ENCODE measurements at places on chromosomes 7 and 10.

DNA sequence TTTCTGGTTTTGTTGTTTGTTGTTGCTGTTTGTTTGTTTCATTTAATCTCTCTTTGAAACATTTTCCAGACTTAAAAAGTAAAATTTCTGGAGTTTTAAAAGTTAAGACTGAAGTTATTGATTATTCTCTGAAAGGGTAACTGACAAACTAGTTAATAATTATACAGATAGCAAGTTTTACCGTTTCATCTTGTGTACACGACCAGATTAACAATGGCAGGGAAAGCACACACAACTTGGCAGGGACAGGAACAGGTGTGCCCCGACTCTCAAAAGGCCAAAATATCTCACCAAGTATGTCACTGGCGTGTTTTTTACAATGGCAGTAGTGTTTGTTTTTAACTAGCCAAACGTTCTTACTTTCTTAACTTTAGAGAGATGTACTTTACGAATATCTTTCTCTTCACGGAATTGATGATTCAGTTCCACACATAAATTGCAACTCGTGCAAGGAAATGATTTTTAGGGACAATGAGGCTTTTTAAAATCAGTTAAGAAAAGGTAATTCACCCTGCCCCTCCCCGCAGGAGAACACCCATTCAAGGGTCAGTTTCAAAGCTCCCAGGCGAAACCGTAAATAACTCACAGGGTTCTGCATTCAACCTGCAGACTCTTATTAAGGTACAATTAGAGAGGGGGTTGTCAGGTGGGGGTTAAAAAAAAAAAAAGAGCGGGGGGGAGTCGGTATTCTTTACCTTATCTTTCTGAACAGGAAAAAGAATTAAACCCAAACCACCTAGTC is 3.5 kb downstream of the CTBP2 start:
- DNase-seq = no peak

GRCh38 chr7:91265693-91266066 is 1.4 kb downstream of the FZD1 start:
- DNase-seq = no peak

- peak; percentile 10 for DNase-seq
Measured at GRCh38 chr7:106421181-106421762, 136.5 kb upstream of the NAMPT start.

DNA sequence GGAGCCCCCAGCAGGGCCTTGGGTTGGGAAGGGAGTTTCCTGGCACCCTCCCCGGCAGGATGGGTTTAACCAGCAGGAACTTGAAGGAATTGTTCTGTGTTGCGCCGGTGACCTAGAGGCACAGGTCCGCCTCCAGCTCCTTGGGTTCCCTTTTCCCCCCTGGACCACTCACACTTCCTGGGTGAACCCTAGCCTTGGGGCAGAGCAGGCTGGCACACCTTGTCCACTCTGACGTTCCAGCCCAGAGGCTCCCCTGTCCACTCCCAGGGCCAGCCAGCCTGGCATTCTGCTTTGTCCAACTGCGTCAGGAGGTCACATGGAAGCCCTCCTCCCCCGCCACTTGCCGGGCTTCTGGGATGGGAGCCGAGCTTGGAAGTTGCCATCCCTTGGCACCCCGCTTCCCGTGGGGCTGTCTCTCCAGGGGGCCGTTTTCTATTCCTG is 25.8 kb downstream of the TMEM120A start:
- no peak for DNase-seq

DNA sequence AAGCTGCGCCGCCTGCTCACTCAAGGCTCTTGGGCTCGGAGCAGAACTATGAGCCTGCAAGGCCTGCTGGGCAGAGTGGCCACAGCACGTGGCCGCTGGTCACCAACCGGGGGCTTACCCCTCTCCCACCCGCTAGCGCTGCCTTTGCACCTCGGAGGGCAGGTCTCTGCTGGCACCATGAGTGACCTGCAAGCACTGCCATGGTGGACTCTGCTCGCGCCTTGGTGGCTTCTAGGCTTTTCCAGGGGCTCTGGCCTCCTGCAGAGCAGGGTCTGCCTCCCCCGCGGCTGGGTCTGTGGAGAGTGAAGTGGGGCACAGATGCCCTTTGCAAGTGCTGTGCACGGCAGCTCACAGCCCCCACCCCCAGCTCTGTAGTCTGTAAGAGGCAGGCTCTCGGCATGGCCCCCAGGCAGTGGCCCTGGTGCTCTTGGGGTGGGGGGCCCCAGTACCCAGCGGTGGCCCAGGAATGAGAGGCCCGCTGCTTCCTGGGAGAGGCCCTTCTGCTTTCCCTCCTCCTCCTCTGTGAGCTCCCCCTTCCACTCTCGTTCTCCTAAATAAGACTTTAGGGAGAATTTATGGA is 119.6 kb downstream of the INPP5A start:
- no peak for DNase-seq

GRCh38 chr10:74006269-74006668 is 8.4 kb downstream of the VCL start:
- no peak for DNase-seq

DNA sequence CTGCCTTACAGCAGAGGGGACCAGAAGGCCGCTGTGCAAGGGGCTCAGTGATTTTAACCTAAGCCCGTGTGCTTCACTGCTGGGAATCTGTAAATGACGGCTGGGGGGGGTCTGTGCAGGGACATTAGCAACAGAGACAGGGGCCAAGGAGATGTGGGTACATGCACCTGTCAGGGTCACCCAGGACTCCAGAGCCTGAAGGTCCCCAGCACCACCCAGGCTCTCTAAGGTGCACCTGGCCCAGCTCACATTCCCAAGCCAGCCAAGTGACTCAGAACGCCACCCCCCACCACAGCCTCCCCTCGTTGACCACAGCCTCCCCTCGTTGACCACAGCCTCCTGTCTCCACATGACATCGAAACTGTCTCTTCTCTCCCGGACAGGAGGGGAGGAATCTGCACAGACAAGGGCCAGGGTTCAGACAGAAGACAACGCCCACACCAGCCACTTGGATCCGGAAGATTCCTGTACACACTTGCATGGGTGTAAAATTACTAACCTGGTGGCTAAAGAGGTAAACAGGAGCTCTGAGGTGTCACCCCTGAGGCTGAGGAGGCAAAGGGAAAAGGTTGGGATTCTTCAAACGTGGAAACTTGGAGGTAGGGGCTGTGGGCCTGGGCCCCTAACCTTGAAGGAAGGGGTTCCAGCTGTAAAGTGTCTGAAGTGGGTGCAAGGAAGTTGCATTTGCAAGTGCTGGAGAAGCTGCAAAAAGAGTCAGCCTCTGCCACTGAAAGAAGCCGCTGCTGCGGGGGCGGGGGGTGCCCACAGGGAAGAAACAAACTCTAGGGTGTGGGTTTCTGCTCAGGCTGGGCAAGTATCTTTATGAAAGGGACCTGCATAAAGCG is 27.0 kb downstream of the CALML3 start:
- no peak for DNase-seq

GRCh38 chr7:27194686-27195379 is 5.1 kb downstream of the HOXA13 start:
- DNase-seq = no peak

Measured in CD4-positive, alpha-beta T cell treated with Interleukin-4 for 4 hours (primary cell).